Stimulated activated naive CD4-positive, alpha-beta T cell treated with Interleukin-2 at 50 U/mL for 16 hours (primary cell): ENCODE measurements at places on chromosomes 3 and 15.

DNA sequence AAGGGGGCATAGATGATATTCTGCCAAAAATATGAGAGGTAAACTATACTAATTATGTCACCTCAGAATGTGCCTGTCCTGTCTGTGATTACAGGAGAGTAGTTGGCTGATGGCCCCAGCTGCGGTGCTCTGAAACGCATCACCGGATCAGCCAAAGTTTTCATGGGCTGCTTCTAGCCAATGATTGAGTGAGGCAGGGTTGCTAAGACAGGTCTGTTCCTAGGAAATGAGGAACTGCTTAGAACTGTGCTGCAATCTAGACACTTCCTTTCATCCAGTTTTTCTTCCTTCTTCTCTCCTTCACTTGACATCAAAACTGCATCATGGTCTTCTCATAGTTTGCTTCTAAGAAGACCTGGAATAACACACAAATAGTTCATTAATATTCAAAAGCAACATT is 124.0 kb downstream of the KCNH8 start:
- no peak for DNase-seq

- no peak for DNase-seq
Measured at GRCh38 chr3:184381261-184382224, 1.7 kb downstream of the CHRD start.

- DNase-seq = no peak
Measured at GRCh38 chr3:126464093-126464492, 11.6 kb downstream of the ZXDC start.

DNA sequence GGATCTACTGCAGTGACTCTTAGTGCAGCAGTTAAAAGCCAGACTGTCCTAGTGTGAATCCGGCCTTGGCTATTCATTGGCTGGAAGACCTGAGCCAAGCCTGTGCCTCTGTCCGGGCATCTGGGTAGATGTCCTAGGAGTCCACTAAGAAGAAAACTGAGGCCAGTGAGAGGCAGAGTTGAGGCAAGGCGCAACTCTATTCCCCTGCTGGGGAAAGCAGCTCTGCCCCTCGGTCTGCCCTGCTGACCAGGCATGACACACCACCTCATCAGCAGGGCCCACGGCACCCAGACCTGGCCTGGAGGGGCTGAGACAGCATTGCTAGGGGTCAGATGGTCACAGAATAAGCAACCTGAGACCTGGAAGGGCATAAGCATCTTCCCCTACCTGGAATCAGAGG is 46.7 kb upstream of the ABHD2 start:
- DNase-seq = no peak

GRCh38 chr3:156519758-156520162 is 35.2 kb downstream of the SSR3 start:
- no peak for DNase-seq

DNA sequence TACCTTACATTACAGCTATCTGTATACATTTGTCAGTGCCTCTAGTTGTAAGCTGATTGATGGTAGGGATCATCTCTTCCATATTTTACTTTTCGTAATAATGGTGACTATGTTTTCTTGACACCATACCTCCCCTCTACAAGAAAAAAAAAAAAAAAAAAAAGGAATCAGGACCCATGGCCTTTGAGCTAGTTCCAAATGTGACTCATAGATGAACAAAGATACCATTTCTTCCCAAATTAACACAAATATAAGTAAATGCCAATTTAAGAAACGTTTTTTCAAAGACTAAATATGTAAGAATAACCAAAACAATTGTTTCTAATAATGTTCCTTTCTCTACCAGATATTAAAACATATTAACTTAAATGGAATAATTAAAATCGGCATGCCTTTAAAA is 23.1 kb downstream of the UBE3A start:
- DNase-seq = no peak

GRCh38 chr3:179853176-179853575 is 183.6 kb downstream of the PEX5L start:
- DNase-seq = no peak

DNA sequence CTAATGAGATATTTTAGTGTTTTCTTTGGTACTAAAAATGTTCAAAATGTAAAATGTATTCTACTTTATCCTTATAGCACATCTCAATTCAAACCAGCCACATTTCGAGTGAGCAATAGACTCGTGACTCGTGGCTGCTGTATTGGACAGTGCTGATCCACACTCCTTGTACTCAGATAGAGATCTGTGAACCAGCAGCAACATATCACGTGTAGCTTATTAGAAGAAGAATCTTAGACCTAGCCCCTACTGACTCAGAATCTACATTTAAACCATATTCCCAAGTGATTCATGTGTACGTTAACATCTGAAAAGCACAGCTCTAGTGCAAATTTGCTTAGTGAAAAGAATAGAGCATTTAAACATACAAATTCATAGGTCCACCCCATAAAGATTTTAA is 130.9 kb downstream of the IL1RAP start:
- no peak for DNase-seq

DNA sequence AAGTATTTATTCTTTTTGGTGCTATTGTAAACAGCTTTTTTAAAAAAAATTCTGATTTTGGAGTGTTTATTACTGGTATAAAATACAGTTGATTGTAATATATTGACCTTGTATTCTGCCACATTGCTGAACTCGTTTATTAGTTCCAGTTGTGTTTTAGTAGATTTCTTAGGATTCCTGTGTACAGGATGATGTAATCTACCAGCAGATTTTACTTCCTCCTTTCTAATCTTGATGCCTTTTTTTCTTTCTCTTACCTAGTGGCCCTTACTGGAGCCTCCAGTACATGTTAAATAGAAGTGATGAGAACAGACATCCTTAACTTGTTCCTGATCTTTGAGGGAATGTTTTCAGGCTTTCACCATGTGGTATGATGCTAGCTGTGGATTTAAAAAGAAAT is 70.4 kb upstream of the KY start:
- no peak for DNase-seq

GRCh38 chr15:26804063-26804804 is 31.4 kb upstream of the GABRB3 start:
- DNase-seq = no peak
